Stimulated activated CD4-positive, alpha-beta T cell treated with anti-CD3 and anti-CD28 coated beads, Interleukin-4, amount 100 ng/mL, for 24 hours (primary cell): ENCODE measurements at places on chromosomes 2 and 18.

- DNase-seq: no peak
Observed at GRCh38 chr2:61943251-61943650, 37.8 kb downstream of the COMMD1 start.

GRCh38 chr18:45046961-45047360 lies 366.3 kb downstream of the SETBP1 start:
- no peak for DNase-seq

GRCh38 chr2:72963423-72964145 lies 46.3 kb downstream of the EMX1 start:
- DNase-seq: no peak

GRCh38 chr18:69469444-69469919 lies 68.8 kb downstream of the DOK6 start:
- DNase-seq: peak; percentile 56

DNA sequence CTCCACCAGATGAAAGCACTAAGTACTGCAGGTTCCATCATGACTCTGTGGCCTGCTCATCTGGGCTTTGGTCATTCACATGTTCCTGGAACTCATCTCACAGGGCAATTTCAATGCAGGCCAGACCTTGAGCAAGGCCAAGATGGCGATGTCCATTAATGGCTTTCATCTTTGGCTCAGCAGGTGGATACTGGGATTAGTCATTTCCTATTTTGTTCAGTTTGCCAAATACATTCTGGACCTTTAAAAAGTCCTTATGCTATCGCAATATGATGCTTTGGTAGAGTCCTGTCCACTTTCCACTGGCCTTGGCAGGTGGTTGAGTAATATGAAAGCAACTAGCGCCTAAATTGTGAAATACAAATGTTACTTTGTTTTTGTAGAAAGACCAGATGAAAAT lies 170.1 kb upstream of the REV1 start:
- DNase-seq: no peak

DNA sequence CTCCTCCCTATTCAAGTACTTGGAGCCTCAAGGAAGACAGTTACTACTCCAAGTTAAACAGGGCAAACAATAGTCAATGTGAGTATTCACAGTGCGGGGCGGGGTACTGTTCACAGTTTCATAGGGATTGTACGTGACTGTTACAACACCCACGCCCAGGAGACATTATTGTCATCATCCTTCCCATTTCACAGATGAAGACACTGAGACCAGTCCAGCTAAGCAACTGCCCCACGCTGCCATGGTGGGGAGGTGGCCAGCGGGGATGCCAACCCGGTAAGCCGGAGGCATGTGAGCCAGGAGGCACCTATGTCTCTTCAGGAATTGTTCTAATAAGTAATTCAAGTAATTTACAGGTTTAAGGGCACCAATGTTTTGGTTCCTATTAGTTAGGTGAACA lies 982 bp downstream of the HJURP start:
- DNase-seq: no peak

GRCh38 chr2:3110994-3111666 lies 266.5 kb downstream of the EIPR1 start:
- DNase-seq: no peak
